Breast epithelium (tissue), 4 donors: ENCODE measurements at places on chromosomes 2 and 18. TPM values are rescaled to one million over a fixed set of nuclear protein-coding genes. Genes with fewer than 3 reads are reported as not detected.
A peak's percentile ranks its signal among the peaks of the same experiment; 100 is the strongest.

WDR54 gene
- total RNA-seq, result 6.7 TPM

POMC gene
- 2.8 TPM for total RNA-seq

GRCh38 chr18:59881728-59882656, 17.8 kb upstream of the PMAIP1 start:
- H3K27ac ChIP-seq, result peak overlapping the region; percentile 72
- no peaks in the 10 kb centered on the region for H3K36me3 ChIP-seq
- no peak overlapping the region for H3K4me3 ChIP-seq
- H3K4me1 ChIP-seq, result no peaks in the 10 kb centered on the region
- H3K27me3 ChIP-seq, result no peaks in the 10 kb centered on the region
- DNase-seq, result no peak

DNA sequence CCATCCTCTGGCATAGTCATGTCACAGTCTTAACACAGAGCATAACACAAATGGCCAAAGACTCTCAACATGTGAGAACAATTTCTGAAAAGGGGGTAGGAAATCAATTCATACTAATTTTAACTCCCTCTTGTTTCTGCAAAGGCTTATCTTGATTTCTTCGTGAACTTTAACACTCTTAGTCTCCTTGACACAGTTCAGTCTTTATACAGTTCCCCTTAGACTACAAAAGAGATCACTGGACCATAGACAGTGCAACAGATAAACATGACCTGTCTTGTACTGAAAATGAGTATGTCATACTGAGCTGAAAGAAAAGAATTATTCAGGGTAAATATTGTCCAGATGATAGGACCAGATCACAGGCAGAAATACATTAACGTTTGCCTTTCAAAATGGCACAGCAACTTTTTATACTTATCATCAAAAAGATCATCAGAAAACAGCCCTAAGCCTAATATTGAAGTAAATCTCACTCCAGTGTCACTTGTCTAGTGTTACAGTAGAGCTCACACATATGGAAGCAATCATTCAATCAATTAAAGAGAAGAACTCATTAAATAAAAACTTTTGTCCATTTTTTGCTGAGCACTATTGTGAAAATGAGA, 56.4 kb upstream of the VRK2 start:
- H3K4me1 ChIP-seq, result no peaks in the 10 kb centered on the region
- H3K4me3 ChIP-seq, result no peak overlapping the region
- H3K27ac ChIP-seq, result no peak overlapping the region
- no peaks in the 10 kb centered on the region for H3K27me3 ChIP-seq
